Esophagus squamous epithelium (tissue), 5 donors: ENCODE measurements at places on chromosomes 4 and X. TPM values are rescaled to one million over a fixed set of nuclear protein-coding genes. Genes with fewer than 3 reads are reported as not detected.

Gene PAGE1
- not detected for total RNA-seq

DNA sequence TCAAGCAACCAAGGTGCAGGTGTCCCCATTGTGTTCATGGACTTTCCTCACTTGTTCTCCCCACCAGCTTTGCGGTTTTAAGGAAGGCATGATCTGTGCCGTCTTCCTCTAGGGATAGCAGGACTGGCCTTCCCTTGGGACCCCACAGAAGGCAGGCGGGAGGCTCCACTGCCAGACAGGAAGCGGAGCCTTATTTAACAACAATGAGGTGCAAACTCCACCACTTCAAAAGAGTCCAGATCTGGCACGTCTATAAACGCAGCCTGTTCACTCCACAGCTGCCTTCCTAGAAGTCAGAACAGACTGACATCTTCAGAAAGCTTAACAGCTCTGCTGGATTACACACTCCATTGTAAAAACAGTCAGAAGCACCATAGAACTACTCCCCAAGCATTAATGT, 1.7 kb upstream of the GPR143 start:
- H3K4me3 ChIP-seq = no peak overlapping the region
- no peaks in the 10 kb centered on the region for H3K36me3 ChIP-seq
- no peaks in the 10 kb centered on the region for H3K27me3 ChIP-seq
- no peak overlapping the region for H3K27ac ChIP-seq

DNA sequence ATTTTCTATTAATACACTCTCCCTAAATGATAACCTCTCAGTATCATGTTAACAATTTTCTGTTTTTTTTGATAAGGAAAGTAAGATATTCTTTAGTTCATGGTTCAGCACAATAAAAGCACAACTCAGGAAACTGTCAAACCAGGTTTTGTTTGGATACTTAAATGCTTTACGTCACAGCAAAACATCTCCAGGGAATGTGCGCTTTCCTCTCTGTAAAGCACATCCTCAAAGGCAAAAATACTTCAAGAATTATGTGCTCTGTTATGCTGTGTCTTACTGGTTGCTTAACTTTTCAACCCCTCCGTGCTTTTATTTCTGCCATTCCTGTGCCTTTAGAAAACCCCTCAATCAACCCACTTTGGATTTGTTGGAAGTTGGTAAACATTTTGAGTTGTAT, 27.8 kb downstream of the SNX25 start:
- H3K4me3 ChIP-seq = no peak overlapping the region
- H3K4me1 ChIP-seq = no peaks in the 10 kb centered on the region
- H3K36me3 ChIP-seq = no peaks in the 10 kb centered on the region
- no peaks in the 10 kb centered on the region for H3K27me3 ChIP-seq
- no peak for DNase-seq
- no peak overlapping the region for H3K27ac ChIP-seq

Gene HSD17B13
- not detected for total RNA-seq

Gene SLC6A8
- total RNA-seq = 27.5 TPM

Gene ZMAT1
- total RNA-seq = 4.6 TPM

- H3K4me1 ChIP-seq = no peaks in the 10 kb centered on the region
- DNase-seq = no peak
- no peaks in the 10 kb centered on the region for H3K27me3 ChIP-seq
- no peak overlapping the region for H3K27ac ChIP-seq
Measured at GRCh38 chr4:112563431-112564200, 47.6 kb upstream of the NEUROG2 start.

DNA sequence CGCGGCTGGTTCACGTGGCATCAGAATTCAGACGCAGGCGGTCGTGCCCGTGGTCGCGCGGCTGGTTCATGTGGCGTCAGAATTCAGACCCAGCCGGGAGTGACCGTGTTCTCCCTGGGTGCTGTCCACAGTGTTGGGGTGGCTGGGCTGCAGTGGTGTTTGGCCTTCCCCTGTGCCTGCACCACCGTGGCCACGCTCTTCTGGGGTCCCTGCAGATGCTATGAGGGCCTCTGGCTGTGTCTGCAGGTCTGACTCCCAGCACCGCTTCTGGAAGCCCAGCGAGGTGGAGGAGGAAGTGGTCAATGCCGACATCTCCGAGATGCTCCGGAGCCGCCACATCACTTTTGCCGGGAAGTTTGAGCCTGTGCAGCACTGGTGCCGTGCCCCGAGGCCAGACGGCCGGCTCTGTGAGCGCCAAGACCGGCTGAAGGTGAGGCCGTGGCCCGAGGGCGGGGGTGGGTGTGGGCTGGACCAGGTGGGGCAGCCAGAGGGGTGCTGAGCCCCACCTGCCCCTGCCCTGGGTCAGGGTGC, 26.4 kb downstream of the NKX1-1 start:
- no peak overlapping the region for H3K4me3 ChIP-seq
- no peaks in the 10 kb centered on the region for H3K27me3 ChIP-seq
- peaks cover 81% of the 10 kb centered on the region for H3K36me3 ChIP-seq
- H3K4me1 ChIP-seq = no peaks in the 10 kb centered on the region
- no peak overlapping the region for H3K27ac ChIP-seq

DNA sequence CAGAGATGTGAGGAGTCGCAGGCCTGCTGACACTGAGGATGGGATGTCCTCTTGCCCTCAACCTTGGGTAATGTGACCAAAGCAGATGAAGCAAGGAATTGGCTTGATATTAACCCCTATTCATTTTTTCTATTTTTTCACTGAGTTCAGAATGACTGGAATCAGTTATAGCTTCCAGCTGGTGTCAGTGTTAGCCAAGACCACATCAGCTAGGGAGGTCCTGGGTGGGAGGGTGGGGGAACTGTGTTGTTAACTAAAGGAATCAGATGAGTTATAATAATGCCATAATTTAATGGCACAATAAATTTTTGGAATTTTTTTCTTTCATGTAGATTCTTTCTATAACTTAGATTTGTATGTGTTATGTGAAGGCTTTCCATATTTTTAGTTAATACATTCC, 91.9 kb downstream of the EGF start:
- H3K27me3 ChIP-seq = no peaks in the 10 kb centered on the region
- no peak overlapping the region for H3K4me3 ChIP-seq
- H3K27ac ChIP-seq = no peak overlapping the region
- no peak for DNase-seq

- H3K36me3 ChIP-seq = no peaks in the 10 kb centered on the region
- H3K27ac ChIP-seq = no peak overlapping the region
- DNase-seq = no peak
- H3K27me3 ChIP-seq = no peaks in the 10 kb centered on the region
- no peak overlapping the region for H3K4me3 ChIP-seq
- no peaks in the 10 kb centered on the region for H3K4me1 ChIP-seq
Measured at GRCh38 chr4:72977936-72978485, 91.5 kb downstream of the COX18 start.

Gene MAGEA6
- not detected for total RNA-seq

- H3K27me3 ChIP-seq = no peaks in the 10 kb centered on the region
- no peaks in the 10 kb centered on the region for H3K4me1 ChIP-seq
- no peak overlapping the region for H3K4me3 ChIP-seq
- no peak for DNase-seq
Measured at GRCh38 chr4:109833756-109834155, 6.0 kb downstream of the RRH start.

GRCh38 chr4:83605210-83605609, 69.3 kb downstream of the GPAT3 start:
- H3K27ac ChIP-seq = no peak overlapping the region
- no peaks in the 10 kb centered on the region for H3K36me3 ChIP-seq
- no peaks in the 10 kb centered on the region for H3K4me1 ChIP-seq

- no peak for DNase-seq
- no peaks in the 10 kb centered on the region for H3K27me3 ChIP-seq
- no peaks in the 10 kb centered on the region for H3K36me3 ChIP-seq
- no peaks in the 10 kb centered on the region for H3K4me1 ChIP-seq
- H3K4me3 ChIP-seq = no peak overlapping the region
- H3K27ac ChIP-seq = no peak overlapping the region
Measured at GRCh38 chr4:121326597-121326996, 54.2 kb downstream of the QRFPR start.

DNA sequence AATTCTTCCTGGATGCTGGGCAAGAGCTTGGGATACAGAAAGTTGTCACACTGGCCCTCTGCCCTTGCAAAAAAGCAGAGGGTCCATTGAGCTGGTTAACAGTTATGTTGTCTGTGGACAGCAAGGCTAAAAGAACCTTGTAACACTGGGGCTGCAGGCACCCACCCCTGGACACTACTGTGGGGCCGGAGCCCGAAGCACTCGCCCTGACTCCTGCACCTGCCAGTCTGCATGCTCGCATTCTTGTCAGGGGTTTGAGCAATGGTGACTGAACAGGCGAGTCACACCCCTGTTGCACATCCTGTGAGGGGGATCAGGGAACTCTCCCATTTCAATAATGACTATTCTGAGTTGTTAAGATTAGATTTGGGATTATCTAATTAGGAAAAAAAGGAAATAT, 23.6 kb downstream of the ADH4 start:
- H3K27ac ChIP-seq = no peak overlapping the region
- no peaks in the 10 kb centered on the region for H3K27me3 ChIP-seq
- no peaks in the 10 kb centered on the region for H3K36me3 ChIP-seq
- H3K4me3 ChIP-seq = no peak overlapping the region
- H3K4me1 ChIP-seq = peaks cover 4% of the 10 kb centered on the region
- DNase-seq = no peak

DNA sequence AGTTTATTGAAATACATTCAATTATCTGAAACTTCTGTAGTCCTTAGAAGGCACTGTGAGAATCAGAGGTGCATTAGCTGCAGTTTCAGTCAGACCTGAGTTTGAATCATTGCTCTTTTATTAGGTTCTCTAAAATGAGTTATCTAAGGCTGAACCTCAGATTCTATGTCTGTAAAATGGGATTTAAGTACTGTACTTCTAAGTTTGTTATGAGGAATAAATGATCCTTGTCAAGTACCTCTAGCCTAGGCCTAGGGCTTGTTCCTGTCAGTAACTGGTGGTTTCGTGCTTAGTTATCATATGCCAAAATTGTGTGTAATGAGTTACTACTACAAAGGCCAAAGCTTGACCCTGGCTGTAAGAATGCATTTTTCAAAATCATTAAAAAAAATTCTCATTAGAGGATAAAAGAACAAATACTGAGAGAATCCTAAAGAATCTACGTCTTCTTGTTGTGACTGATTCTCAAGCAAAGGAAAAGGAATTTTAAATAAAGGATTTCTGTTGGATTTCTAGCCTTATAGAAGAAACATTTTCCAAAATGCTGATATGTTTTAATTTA, 65.8 kb downstream of the SLIT2 start:
- no peak overlapping the region for H3K27ac ChIP-seq
- peaks cover 19% of the 10 kb centered on the region for H3K4me1 ChIP-seq
- no peak for DNase-seq
- no peak overlapping the region for H3K4me3 ChIP-seq
- no peaks in the 10 kb centered on the region for H3K27me3 ChIP-seq

DNA sequence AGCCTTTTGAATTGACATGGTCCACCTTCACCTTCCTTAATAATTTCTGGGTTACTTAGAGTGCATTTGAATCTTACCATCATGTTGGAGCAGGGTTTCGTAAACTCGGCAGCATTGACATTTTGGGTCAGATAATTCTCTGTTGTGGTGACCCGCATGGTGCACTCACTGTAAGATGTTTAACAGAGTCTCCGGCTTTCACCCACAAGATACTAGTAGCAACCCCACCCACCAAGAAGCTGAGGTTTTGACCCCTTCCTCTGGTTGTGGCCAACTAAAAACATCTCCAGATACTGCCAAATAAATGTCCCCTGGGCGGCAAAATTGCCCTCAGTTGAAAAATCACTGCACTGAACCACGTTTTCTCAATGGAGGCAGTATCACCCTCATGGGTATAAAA, 62.7 kb downstream of the CHST7 start:
- H3K36me3 ChIP-seq = no peaks in the 10 kb centered on the region
- no peaks in the 10 kb centered on the region for H3K4me1 ChIP-seq
- H3K27ac ChIP-seq = no peak overlapping the region
- DNase-seq = no peak
- no peak overlapping the region for H3K4me3 ChIP-seq
